Activated T-helper 1 cell treated with anti-CD3 and anti-CD28 coated beads, Interleukin-2, amount 50 U/mL, for 16 hours (primary cell): ENCODE measurements at places on chromosomes 5 and 9.

DNA sequence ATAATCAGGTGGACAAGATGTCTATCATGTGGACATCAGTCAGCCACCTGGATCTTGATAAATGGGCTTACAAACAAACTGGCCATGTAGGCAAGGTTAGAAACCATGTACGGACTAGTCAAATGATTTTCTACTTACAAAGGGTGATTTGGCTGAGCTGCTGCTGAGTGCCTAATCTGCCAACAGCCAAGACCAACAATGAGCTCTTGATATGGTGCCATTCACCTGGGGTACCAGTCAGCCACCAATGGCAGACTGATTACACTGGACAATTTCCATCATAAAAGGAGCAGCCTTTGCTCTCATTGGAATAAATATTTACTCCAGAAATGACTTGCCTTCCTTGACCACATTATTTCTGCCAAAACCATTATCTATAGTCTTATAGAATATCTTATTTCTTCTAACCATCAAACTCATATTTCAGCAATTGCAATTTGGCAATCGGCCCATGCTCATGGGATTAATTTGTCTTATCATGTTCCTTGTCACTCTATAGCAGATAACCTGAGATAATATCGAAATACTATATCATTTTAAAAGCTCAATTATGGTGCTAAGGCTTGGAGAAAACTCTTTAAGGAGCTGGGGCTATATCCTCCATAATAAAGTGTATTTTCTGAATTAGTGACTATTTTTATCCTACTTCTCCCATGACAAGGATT lies 135.1 kb downstream of the SLC25A46 start:
- no peak for DNase-seq

- no peak for DNase-seq
These were observed 604.4 kb downstream of the CCDC171 start for GRCh38 chr9:16157216-16157615.

DNA sequence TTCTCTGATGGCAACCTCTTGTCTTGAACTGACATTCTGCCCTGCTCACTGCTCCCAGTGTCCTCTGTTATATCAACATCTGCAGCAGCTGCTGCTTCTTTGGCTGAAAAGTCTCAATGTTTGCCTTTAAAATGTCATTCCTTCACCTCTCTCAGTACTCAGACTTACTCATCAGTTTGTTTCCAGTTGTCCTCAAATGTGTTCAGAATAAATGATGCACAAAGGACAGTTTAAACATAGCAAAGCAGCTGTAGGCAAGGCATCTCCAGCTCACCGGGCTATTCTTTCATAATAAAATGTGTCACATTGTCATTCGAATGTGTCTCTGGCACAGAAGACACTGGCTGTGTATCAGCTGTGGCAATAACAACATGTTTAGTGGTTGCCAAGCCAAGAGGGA lies 590.9 kb upstream of the ZNF608 start:
- no peak for DNase-seq

DNA sequence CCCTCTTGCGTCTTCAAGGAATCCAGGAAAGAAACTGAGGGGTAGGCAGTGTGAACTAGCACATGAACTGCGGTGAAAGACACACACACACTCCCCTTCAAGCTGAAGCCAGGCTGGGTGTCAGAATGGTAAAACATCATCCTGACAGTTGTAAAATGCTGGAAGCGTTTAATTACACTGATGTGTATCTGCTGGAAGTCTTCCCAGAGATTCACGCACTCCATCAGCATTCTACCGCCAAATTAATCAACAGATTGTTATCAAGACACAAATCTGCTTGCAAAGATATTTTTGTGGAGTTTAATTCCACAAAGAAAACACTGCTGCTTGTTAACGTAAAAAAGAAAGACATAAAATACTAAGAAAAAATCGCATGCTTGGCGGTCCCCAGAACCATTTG lies 241.0 kb upstream of the NFIL3 start:
- no peak for DNase-seq

GRCh38 chr9:36102742-36103495 lies 33.6 kb upstream of the GLIPR2 start:
- peak; percentile 74 for DNase-seq

GRCh38 chr5:52915176-52915875 lies 73.8 kb upstream of the ITGA2 start:
- DNase-seq = peak; percentile 7

- DNase-seq = no peak
These were observed 170.0 kb downstream of the CACNA1B start for GRCh38 chr9:138047469-138048040.

DNA sequence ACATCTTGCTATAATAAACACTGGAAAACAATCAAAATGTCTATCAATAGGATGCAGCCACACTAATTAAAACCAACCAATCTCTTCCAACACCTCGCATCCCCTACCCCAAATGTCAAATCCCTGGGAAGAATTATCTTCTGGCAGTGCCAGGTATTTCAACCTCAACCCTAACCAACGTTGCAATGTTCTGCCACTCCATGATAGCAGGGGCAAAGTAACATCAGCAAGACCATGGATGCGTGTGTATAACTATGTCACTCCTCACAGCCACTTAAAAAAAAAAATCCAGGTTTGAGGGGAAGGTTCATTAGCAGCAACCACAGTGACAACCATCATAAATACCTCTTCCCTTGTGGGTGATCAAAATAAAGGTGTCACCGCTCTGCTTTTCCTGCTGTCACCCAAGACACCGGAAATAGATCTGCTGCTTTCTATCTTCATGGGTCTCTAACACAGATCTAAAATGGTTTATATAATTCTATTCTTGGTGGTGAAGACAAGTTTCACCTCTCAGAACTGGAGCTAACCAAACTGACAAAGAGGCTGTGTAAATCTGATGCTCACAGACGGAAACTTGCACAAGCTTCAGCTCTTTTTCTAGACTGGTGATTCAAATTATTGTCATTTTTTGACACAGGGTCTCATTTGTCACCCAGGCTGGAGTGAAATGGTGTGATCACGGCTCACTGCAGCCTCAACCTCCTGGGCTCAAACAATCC lies 9.9 kb downstream of the HSPA9 start:
- no peak for DNase-seq

GRCh38 chr5:38434966-38435705 lies 121.3 kb downstream of the LIFR start:
- no peak for DNase-seq

DNA sequence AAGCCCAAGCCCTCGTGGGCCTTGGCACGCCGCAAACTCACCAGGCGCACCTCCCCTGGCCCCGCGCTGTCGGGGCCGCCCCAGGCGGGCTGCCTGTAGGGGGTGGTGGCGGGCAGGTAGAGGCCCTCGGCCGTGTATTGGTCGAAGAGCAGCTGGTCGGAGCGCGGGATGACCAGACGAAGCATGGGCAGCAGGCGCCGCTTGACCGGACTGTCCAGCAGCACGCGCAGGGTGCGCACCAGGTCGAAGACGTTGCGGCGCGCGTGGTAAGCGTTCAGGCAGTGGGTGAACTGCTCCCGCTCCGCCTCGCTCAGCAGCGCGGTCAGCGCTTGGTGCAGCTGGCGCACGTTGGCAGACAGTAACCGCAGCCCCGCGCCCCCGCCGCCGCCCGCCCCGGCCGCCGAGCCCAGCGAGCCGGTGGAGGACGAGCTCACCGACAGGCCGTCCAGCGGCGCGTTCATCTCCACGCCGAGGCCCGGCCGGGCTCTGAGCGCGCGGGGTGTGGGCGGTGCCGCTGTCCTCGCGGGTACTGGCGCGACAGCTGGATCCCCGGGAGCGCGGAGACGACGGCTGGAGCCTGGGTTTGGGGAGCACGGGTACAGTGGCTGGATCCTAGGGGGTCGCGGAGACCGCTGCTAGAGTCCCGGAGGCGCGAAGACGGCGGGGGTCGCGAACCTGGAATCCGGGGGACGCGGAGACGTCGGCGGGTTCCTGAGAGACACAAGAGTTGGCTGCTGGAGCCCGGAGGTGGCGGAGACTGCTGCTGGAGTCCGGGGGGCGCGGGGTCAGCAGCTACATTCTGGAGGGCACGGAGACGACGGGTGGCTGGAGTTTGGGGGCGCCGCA lies 709 bp downstream of the WHRN start:
- DNase-seq = no peak

DNA sequence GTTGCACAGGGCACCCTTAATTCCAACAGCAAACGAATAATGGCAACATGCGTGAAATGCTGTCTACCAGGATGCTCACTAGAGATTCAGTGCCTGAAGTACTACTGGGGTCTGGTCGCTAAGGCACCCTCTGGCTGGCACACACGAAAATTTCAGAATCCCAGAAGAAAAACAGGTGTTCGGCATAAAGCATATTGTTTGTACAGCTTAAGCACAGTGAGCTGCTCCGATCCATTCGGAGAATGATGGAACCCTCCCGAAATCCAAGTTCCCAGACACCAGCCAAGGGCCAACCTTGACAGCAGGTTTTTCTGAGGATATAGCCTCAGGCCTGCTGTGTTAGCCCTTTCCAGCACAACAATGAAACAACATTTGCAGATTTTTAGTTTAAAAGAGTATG lies 61.4 kb upstream of the ALDH1B1 start:
- no peak for DNase-seq

DNA sequence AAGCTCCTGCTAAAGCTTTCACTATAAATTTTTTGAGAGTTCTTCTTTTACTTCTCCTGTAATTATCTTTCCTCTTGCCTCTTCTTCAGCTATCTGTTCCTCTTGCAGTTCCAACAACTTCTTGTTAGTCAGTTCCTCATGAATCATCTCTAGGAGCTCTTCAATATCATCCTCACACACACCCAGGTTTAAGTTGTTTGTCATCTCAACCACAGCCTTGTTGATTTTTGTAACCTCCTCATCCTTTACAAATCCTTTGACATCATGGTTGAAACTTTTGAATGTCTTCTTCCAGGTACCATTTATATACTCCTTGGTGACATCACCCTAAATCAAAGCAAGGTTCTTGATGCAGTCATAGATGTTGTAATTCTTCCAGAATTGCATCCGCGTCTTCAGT lies 106.3 kb upstream of the MAMDC2 start:
- no peak for DNase-seq

DNA sequence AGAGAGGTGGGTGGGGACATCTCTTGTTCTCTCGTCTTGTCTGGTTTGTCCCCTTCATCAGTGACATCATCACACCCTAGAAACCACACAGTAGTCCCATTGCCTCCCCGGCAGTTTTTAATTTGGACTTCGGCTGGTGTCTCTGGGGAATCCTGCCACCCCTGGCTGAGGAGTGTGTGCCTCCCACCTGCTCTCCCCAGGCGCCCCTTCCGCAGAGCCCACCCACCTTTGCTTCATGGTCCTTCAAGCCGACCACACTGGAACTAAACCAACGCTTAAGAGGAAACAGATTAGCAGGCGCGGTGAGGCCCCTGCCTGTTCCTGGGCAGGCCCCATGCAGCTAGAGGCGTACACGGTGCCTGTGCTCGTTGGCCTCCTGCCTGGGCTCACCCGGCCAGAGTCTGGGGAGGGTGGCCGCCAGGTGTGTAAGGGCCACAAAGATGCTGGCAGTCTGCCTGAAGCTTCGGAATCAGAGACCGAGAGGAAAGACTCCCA lies 107.6 kb upstream of the SPRY4 start:
- no peak for DNase-seq

DNA sequence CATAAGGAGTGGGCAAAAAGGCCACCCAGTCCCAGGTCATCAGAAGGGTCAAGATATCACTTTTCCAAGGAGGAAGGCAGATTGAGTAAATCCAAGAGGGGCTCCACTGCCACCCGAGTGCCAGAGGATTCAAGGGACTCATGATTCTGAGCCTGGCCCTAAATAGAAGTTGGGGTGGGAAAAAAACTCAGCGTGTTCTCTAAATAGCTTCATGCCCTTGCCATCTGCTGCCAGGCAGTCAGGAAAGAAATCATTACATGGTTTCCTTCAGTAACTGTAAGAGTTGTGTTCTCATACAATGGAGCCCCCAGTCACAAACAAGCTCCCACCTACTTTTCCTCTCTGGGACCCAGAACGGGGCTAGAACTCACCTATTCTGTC lies 37.2 kb downstream of the SAR1B start:
- no peak for DNase-seq

DNA sequence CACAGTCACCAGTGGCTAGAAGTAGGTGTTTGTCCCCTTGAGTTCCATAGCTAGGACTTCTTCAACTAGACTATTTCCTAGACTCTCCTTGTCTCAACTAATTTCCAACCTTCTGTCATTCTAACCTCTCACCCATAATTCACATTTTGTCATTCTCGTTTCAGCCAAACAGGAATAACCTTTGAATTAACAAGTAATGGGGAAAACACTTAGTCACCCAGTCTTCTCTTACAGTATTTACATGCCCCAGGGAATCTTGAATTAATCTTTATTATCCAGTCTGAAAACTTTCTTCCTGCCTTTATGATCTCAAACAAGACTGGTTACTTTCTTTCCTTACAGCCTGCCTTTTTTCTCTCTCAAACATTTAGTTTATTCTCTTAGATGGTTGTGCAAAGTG lies 63.3 kb upstream of the RUSC2 start:
- no peak for DNase-seq

GRCh38 chr5:102622262-102622661 lies 123.5 kb upstream of the SLCO6A1 start:
- no peak for DNase-seq

DNA sequence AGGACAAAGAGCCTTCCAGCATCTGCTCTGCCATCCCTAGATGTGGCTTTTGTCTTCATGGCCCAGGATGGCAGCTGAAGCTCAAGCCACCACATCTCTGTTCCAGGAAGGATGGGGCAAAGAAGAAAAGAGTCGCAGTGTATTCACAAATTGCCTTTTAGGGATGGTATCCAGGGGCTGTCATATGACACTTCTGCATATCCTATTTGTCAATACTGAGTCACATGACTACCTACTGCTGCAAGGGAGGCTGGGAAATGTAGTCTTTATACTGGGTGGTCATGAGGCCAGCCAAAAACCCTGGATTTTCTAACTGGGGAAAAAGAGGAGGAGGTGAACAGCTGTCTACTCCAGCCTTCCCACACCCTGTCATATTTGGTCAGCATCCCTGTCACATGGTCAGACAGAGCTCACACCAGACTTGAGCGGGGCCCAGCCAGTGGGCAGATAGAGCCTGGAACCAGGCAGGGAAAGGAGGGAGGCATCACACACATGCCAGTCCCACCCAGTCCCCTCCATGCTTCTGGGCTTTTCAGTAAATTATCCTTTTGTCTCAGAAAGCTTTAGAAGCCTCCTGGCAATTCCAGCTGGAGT lies 52.0 kb downstream of the OLFM1 start:
- DNase-seq = no peak

DNA sequence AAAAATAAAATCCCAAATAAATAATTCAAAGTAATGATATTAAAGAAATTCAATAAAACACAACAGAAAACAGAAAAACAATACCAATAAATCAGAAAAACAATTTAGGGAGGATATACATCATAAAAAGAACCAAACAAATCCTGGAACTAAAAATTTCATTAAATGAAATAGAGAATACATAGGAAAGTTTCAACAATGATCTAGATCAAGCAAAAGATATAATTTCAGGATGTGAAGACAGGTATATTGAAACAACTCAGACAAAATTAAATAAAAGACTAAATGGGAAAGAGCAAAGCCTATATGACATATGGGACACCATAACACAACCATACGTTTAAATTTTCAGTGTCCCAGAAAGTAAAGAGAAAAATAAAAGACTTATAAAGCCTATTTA lies 85.1 kb upstream of the GHR start:
- no peak for DNase-seq

- DNase-seq = no peak
These were observed 2.2 kb upstream of the CEP120 start for GRCh38 chr5:123425431-123425830.

- no peak for DNase-seq
These were observed 47.5 kb downstream of the PBX3 start for GRCh38 chr9:125794708-125795107.

GRCh38 chr5:82421119-82421518 lies 143.0 kb upstream of the RPS23 start:
- DNase-seq = no peak

GRCh38 chr5:97243353-97243752 lies 60.3 kb upstream of the RIOK2 start:
- DNase-seq = no peak
